ENCODE measurements at places on chromosomes 13 and 19.

GRCh38 chr19:39512988-39513387 lies 2.0 kb upstream of the SELENOV start:
- DNase-seq, result no peak

- no peak for DNase-seq
Observed at GRCh38 chr13:92901739-92902138, 324.9 kb upstream of the GPC6 start.

GRCh38 chr13:51612867-51613266 lies 28.6 kb downstream of the WDFY2 start:
- no peak for DNase-seq

DNA sequence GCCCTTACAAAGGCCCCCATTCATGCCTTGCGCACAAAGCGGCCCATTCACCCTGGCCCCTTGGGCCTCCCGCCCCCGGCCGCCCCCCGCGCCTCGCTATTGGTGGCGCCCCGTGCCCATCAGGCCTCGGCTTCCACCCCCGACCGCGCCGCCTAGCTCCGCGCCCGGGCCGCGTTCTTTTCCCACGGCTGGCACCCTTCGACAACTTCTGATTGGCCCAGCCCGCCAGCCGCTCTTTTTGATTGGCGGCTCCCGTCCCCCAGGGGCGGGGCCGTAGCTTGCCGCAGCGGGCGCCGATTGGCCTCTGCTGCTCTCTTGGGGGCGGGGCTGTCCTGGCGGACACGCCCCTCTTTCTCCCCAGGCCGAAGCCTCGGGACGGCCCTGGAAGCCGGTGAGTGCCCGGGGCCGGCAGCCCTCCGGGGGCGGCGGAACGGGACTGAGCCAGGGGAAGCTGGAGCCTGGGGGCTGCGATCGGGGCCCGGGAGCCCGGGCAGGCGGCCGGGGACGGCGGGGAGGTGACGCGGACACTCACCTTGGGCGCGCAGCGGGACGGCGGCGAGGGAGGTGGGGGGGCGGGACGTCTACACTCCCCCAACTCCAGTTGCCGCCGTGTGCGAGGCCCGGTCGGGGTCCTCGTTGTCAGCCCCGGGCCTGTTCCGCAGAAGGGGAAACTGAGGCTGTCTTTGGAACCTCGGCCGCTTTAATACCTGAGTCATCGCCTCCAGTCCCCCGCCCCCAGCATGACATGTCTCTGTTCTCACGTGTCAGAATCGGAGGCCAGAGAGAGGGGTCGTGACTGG lies at the start of gene MYH14:
MYH14 (plus strand) TSS at position 342 of the 800 bp plus-strand sequence. CDS start 6,744 bp downstream, outside the sequence.
- peak; percentile 58 for DNase-seq

DNA sequence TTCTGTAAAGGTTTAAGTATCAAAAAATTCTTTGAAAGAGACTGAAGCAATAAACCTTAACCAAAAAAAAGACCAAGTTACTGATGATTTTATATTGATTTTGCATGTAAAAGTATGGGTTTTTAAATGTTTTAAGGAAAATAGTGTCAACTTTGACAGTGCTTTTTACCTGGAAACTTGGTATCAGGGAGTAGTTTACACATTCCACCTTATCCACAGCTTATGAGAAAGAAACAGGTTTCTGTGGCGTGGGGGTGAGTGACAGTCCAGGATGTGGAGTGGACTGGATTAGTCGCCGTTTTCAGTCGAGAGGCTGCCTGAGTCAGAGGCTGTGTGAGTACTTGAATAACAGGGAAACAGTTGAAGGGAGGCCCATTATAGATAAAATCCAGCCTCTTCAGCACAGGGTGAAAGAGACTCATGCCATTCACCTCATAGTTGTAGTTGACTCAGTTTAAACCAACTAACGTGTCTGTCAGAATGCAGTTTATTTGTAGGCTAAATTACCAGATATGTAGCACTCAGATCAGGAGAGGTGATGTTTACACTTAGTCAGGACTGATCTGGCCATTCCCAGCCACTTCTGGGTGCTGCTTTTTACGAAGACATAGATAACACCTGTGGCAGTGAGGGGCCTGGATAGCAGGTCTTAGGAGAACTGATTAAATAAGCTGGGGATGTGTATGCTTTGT lies 595 bp upstream of the GPR183 start:
- DNase-seq, result no peak

- DNase-seq, result no peak
Observed at GRCh38 chr13:22964245-22964966, 216.4 kb upstream of the SGCG start.

GRCh38 chr13:45490068-45490467 lies 25.3 kb downstream of the COG3 start:
- DNase-seq, result no peak

- DNase-seq, result no peak
Observed at GRCh38 chr19:34480971-34481841, at the start of gene WTIP. Gene WTIP (plus strand): TSS chr19:34481758. CDS start chr19:34481975, 217 bp downstream.

GRCh38 chr13:97834250-97834649 lies 119.2 kb upstream of the IPO5 start:
- no peak for DNase-seq

- DNase-seq, result no peak
Observed at GRCh38 chr13:102628559-102628958, 31.8 kb downstream of the TPP2 start.
